ENCODE measurements at places on chromosomes 13 and 19.

DNA sequence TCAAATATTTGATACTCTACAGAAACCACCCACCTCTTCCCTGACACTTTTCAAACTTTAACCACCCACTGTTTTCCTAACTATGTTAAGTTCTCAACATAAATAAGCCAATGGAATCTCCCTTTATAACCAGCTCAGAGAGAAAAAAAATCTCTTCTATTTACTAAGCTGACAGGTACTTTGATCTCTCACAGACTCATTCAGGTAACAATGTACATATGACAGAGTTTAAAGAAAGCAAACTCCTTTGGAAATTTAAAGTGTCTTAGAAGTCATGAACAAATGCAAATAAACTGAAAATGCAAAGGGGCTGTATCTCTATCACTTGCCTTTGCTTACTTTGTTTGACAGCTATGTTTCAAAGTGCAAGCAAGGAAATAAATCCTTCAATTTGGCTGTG is 109.3 kb downstream of the KLF12 start:
- no peak for DNase-seq

DNA sequence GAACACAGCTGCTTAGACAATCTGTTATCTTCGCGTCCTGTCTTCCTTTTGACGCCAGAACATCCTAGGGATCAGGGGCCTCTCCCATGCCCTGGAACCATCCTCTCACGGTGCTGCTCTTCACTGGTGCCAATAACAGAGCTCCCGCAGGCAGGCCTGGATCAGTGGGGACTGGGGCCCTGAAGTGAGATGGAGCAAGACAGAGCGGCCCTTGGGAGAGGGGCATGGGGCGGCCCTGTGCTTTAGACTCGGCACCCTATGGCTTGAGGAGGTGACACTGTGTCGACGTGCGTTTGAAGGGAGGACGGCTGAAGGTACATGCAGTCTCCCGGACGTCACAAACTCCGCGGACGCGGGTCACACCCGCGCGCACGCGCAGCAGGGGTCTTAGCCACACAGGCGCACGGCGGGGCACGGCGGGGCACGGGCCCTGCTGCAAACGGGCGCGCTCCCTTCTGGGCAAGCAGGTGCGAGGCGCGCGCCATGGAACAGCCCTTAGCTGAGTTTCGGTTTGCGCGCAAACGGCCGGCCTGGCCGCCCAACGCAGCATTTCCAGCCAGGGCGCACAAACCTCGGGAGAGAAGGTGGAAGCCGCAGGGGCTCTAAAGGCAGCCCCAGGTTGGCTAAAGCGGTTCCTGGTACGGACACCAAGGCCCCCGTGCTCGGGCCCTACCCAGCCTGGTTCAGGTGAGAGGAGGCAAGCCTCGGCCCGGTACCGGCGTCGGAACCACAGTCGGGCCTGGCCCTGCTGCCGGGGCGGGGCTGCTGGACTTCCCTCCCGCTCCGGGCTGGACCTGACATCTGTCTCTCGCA is 16.5 kb upstream of the RNF17 start:
- no peak for DNase-seq

- DNase-seq: no peak
Observed at GRCh38 chr19:9940778-9941177, 4.5 kb upstream of the OLFM2 start.

GRCh38 chr19:34600366-34600765 is 76.6 kb downstream of the SCGB2B2 start:
- no peak for DNase-seq

GRCh38 chr13:52780092-52780491 is 40.5 kb upstream of the CNMD start:
- no peak for DNase-seq

- DNase-seq: no peak
Observed at GRCh38 chr19:51259348-51260245, 8.7 kb downstream of the SIGLECL1 start.

DNA sequence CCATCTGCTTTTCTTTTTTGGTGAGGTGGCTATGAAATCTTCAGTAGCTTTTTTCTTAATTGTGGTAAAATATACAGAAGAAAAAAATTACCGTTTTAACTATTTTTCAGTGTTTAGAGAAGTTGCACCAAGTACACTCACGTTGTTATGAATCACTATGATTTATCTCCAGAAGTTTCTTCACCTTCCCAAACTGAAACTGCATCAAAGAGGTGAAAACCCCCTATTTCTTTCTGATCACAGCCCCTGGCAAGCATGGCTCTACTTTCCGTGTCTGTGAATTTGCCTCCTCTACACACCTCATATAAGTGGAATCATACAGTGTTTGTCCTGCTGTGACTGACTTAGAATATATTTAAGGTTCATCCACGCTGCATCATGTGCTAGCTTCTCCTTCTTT is 15.6 kb upstream of the SIGLEC10 start:
- no peak for DNase-seq

DNA sequence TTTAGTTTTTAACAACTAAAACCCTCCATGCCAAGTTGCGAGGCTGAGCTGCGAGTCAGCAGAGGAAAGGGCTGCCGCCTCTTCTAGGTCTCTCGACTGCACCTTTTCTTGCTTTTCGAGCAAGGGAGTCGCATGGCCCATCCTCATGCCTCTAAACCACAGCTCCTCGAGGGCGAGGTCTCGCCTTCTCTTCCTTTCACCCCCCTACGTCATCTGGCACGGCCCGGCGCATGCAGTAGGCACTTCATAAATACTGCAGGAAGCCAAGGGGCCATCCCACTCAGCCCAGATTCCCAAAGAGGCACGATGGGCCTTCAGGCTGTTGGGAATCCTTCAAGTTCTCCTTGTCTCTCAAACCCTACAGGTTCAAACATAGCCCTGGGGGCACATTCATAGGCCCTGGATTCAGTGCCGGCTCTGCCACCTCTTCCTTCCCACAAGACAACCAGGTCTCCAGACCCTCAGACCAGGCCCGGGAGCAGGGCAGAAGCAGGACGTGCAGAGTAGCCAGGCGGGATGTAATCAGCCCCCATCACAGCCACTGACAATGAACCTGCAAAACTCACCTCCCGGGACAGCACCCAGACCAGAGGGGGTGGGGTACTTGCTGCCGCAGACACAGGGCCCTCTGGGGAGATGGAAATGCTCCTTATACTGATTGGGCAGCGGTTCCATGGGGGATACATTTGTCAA is 41.7 kb downstream of the GGACT start:
- no peak for DNase-seq

GRCh38 chr13:71034018-71034417 is 833.0 kb downstream of the DACH1 start:
- DNase-seq: no peak

DNA sequence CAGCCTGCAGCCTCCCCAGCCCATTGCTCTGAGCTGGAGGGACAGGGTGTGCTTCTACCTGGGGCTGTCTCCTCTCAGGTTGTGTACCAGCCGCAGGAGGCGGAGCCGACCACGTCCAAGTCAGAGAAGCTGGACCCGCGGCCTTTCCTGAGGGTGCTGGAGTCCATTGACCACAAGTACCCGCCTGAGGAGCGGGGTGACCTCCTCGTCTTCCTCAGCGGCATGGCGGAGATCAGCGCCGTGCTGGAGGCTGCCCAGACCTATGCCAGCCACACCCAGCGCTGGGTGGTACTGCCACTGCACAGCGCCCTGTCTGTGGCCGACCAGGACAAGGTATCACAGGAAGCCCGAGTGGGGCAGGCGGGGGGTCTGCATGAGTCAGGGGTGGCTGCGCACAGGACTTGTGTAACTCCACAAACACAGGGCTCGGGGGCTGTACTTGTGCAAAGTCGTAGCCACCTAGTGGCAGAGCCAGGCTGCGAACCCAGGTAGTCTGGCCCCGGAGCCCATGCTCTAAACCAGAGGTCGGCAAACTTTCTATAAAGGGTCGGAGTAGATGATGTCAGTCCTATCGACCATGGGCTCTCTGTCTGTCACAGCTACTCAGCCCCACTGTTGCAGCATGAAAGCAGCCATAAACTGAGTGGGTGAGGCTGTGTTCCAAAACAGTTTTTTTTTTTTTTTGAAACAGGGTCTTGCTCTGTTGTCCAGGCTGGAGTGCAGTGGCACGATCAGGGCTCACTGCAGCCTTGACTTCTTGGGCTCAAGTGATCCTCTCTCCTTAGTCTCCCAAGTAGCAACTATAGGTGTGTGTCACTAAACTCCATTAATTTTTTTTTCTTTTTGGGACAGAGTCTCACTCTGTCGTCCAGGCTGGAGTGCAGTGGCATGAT is 8.9 kb downstream of the DHX34 start:
- no peak for DNase-seq

- no peak for DNase-seq
Observed at GRCh38 chr19:13920940-13921747, 15.1 kb downstream of the CC2D1A start.

- DNase-seq: no peak
Observed at GRCh38 chr13:75645141-75645540, 9.0 kb downstream of the LMO7 start.
